ENCODE measurements at places on chromosomes 16 and 17.

DNA sequence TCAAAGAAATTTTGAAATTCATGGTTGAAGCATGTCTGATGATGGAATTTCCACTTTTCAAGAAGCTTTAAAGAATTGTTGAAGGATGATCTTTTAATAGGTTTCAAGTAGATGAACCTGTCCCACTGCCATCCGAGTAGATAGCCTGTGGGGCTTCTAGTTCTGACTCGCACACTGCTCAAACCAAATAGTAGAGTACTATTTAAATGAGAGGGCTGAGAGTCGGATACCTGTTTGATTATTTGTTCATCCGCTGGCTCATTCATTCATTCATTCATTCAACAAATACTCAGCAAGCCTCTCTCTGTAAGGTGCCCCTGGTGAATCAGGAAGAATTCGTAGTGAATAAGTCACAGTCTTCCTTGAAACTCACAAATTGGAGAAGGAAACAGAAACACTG lies 108.2 kb upstream of the IRX5 start:
- DNase-seq = no peak

DNA sequence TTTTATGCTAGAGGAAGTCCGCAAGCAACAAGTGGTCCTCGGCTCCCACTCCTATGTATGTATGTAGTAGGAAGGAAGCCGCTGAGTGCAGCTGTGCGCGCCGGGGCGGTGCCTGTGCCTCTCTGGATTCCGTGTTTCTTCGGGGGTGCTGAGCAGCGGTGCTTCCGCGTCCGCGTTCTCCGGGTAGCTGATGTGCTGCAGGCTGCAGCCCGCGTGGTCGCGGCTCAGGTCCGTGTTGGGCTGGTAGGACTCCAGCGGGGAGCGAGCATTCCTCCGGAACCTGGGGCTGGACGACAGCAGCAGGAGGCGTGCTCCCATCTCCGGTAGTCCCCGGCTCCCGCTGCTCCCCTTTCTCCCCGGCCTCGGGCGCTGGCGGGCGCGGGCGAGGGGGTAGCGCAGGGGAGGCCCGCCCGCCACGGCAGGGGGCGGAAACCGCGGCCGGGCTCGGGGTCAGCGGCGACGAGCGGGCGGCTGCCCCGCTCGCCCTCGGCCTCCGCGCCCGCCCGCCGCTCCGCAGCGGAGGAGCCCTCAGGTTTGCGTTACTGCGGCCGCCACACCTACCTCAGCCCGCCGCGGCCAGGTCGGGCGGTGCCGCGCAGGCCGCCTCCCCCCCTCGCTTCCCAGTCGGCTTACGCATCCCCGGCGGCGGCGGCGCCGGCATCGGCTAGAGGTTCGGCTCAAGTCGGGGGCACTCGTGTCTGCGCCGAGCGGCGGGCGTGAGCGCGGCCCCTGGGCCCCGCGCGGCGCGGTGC lies 487 bp downstream of the C17orf67 start:
- peak; percentile 43 for DNase-seq

DNA sequence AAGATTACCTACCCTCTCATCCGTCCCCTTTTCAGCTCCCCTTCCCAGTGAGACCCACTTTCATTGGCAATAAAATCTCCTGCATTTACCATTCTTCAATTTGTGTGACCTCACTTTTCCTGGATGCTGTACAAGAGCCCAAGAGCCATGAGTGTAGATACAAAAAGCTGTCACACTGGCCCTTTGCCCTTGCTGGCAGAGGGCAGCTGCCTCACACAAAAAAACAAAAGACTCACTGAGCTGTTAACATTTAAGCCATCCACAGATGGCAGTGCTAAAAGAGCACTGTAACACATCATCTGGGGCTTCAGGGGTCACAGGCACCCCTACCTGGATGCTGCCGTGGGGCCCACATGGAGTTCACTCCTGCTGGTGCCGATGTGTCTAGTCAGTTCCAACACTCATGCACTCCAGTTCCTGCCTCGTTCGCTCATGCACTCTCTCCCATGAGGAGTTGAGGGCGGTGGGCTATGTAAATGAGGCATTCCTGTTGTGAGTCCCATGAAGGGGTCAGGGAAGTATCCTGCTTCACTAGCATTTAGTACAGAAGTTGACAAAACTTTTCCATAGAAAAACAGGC lies 123.1 kb downstream of the CA10 start:
- no peak for DNase-seq

GRCh38 chr17:35807371-35808144 lies 1.7 kb upstream of the TAF15 start:
- DNase-seq = no peak

DNA sequence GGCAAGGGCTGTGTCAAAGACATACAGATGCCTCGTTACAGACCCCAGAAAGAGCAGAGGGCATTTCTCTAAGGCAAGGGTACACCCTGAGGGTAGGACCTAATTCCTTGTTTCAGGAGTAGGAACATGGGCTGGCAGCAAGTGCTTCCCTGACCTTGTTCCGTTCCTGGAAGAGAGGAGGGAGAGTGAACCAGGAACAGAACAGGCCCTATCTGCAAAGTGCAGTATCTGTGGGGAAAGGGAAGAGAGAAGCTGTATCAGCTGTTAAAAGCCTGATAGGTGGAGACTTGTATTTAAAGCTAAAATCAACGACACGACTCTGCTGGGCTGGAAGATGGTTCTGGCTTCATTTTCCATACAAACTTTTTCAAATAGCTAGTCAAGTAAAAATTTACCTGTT lies 26.1 kb upstream of the FASN start:
- DNase-seq = no peak

Measured in stimulated activated CD8-positive, alpha-beta memory T cell treated with anti-CD3 and anti-CD28 coated beads, Interleukin-15, amount 100 ng/mL, for 1 hour (primary cell).